ENCODE measurements at places on chromosomes 13 and 19.

- DNase-seq, result no peak
Measured at GRCh38 chr13:36919833-36920615, at the start of gene SMAD9. SMAD9 (minus strand) TSS chr13:36920238; CDS start chr13:36879689, 40,549 bp downstream.

GRCh38 chr19:55172741-55173140, 6.3 kb upstream of the DNAAF3 start:
- DNase-seq, result no peak

DNA sequence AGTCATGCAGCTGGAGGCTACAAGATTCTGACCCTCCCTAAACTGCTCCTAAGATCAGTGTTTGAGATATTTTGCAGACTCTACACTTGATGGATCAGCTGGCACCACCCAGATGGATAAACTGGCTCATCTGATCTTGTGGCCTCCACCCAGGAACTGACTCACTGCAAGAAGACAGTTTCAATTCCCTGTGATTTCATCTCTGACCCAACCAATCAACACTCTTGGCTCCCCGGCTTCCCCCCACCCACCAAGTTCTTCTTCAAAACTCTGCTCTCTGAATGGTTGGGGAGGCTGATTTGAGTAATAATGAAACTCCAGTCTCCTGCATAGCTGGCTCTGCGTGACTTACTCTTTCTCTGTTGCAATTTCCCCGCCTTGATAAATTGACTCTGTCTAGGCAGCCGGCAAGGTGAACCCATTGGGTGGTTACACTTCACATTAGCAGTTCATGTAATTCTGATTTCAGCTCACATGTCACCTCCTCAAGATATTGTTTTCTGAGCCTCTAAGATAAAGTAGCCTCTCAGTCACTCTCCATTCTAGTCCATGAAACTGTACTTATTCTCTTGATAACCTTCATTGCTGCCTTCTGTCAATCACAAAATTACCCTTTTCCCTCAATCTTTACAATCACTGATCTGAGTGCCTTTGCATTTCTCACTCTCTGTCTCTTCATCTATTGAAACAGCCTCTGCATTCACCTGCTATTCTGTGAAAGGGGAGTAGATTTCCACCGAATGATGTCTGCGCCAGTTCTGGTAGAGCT, 9.9 kb upstream of the FPR3 start:
- no peak for DNase-seq

DNA sequence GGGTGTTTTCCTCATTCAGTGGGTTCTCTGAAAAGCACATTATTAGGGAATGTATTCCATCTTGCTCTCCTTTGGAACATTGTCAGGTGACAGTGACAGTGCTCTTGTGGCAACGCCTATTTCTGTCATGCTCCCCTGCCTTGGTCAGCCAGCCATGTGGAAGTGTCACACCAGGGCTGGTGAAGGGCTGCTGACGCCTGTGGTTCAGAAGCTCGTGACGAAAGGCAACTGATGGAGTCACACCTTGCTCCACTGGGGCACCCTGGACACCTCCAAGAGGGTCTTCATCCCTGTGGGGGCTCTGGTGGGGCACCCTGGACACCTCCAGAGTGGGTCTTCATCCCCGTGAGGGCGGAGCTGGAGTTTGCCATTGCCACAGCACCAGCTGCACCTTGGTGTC, 68.9 kb upstream of the GPR183 start:
- DNase-seq, result no peak

DNA sequence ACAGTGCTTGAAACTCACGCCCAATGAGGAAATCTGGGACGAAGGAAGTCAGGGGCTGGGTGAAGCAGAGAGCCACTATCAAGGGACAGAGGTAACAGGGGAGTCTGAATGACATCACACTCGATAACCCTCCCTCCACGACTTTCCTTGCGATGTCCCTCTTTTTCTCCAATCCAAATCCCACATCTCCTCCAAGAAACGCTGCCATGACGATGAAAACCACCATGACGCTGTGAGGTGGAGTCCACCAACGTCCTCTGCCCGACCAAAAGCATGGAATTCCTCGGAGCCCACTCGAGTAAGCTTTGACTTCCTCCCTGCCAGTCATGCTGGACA, 967 bp downstream of the REXO1 start:
- DNase-seq, result no peak

DNA sequence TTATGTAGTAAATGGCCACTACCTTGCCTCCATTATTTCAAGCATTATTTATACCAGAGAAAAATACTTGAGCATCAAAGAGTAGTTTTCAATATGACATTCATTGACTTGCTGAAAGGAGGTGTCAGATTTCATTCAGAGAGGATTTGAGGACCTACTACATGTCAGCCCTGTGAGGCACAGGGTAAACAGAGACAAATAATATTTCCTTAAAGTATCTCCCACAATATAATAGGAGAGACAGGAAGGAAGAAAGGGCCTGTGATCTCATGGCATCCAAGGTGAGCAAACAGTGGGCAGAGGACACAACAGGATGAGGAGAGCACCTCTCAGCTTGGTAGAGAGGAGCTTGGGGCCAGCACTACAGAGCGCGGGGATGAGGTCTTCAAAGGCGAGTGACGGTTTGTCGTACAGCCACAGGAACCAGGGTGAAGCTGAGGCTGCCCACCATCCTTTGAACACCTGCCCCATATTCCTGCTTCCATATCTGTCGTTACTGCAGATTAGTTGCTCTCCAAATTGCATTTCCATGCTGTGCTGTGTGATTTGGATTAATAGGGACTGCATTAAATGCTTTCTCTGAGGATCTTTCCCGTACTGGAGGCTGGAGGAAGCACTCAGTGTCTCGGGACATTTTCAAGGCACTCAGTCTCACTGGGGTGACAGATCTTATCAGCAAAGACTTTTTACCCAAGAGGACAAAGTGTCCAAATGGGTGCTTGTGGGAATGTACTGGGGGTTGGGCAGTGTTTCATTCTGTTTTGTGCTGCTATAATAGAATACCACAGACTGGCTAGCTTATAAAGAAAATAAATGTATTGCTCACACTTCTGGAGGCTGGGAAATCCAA, 59.2 kb downstream of the GJA3 start:
- DNase-seq, result no peak
